ENCODE measurements at places on chromosomes 11 and 22.

DNA sequence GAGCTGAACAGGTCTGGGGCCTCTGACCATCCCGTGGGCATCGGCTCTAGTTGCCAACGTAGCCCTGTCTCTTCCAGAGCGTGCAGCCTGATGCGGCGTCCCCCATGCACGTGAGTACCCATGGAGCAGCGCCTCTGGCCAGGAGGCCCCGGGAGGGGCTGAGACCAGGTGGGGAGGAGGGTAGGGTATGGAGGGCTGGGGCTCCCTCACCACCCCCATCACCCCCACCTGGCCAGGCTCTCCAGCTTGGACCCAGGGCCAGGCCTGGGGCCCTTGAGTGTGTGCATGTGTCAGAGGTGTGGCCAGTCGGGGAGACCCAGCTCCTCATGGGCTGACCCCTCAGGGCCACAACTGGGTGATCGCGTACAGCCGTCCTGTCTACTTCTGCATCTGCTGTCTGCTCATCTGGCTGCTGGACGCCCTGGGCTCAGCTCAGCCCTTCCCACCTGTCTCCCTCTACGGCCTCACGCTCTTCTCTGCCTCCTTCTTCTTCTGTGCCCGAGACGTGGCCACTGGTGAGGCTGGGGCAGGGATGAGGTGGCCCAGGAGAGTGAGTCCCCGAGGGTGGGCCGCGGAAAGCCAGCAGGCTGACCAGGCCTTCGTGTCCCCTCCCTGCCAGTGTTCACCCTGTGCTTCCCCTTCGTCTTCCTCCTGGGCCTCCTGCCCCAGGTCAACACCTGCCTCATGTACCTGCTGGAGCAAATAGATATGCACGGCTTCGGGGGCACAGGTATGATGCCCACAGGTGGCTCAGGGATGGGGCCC is 8.5 kb downstream of the PCNX3 start:
- DNase-seq = no peak

DNA sequence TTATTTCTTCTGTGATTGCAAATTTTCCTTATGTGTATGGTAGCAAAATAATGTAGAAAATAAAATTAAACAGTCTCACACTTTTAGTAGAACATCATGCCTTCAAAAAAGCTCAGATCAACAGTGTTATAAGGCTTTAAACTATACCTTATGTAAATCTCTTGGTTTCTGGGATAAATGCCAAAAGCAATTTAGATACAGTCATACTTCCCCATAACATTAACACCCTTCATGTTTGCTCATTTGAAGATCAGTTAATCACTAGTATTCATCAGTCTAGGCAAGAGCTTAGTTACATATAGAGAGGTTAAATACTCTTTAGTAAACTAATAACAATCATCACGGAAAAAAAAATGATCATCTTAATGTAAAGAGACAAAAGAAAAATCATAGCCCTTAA is 421.8 kb upstream of the ANO3 start:
- no peak for DNase-seq

DNA sequence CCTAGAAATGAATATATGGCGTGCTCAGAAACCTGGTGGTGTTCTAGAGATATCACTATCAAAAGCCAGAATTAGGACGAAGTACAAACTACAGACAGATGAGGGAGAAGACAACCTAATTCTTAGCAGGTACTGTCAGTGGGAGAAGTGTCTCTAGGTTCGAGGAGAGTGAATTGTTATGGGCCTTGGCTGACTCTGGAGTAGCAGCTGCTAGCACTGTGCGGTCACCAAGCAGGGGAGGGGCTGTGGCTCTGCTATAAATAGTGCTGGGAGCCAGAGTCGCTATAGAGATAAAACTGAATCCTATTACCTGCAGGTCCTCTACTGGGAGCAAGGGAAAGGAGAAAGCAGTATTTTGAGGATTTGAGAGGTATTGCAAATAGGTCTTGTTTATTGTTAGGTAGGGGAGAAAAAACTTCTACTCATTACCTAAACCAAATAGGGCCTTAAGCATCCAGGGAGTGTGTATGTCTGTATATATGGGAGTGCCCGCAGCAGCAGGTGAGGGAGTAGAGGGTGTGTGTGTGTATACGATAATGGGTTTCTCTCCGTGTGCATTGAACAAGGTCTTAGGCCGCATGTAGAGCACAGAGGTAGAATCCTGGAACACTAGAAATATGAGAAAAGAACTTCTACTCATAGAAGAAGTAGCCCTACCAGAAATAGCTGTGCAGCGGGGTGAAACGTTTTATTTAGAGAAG is 2.2 kb downstream of the MADD start:
- DNase-seq = no peak

DNA sequence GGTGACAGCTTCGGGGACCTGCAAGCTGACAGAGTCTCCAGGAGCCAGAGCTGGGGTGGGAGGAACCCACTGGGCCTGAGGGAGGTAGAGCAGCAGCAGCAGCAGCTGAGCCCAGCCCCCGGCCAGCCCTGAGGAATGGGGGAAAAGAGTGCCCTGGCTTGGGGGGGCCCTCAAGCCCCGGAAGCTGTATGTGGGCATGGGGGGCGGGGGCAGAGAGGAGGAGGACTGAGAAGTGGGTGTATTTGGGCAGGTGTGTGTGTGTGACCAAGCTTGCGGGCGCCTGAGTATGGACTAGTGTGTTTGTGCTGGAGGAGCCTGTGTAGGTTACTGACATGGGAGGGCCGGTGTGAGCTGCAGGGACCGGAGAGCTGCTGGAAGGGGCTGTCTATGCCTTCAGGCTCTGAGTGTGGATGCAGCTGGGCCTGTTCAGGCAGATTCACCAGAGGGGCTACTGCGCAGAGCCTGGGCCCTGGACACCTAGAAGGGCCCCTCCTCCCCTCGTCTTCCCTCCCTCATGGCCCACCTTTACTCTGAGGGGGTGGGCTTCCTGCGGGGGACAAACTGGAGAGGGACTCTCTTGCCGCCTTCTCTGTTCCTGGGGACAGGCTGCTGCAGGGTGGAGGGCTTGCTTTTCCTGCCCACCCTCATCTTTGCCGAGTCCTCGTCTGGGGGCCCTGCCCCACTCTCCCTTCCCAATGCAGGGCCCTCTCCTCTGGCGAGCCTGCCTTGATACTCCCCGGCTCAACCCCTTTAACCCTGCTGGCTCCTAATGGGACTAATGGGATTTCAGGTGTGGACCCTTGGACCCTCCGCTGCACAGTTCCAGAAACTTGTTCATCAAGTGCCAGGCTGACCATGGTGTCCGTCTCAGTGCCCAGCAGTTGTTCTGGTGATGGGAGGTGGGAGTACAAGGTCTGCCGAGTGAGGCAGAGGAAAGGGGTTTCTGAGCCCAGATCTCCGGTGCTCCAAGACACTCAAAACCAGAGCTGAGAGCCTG is 28.2 kb downstream of the ST3GAL4 start:
- no peak for DNase-seq

DNA sequence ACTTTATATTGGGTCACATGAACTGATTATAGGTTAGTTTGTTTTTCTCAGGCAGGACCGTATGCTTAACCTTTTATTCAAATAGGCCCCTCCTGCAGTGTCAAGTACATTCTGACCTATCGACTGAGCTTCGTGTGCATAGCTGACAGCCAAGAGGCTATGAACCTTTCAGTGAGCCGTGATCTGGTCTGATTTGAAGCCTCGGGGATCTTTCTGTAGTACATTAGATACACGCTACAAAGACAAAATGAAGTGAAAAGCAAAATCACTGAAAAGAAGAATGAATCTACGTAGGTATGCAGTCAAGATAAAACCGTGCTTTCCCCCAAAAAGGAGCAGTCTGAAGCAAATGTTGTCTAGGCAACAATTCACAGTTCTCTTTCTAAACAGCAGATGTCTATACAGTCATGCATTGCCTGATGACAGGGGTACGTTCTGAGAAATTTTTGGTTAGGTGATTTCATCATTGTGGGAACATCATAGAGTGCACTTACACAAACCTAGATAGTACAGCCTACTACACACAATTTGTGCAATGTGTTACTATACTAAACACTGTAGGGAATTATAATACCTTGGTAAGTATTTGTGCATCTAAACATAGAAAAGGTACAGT is 18.1 kb downstream of the JHY start:
- no peak for DNase-seq

- DNase-seq = no peak
These were observed 61.8 kb upstream of the PRODH start for GRCh38 chr22:18997925-18998315.

DNA sequence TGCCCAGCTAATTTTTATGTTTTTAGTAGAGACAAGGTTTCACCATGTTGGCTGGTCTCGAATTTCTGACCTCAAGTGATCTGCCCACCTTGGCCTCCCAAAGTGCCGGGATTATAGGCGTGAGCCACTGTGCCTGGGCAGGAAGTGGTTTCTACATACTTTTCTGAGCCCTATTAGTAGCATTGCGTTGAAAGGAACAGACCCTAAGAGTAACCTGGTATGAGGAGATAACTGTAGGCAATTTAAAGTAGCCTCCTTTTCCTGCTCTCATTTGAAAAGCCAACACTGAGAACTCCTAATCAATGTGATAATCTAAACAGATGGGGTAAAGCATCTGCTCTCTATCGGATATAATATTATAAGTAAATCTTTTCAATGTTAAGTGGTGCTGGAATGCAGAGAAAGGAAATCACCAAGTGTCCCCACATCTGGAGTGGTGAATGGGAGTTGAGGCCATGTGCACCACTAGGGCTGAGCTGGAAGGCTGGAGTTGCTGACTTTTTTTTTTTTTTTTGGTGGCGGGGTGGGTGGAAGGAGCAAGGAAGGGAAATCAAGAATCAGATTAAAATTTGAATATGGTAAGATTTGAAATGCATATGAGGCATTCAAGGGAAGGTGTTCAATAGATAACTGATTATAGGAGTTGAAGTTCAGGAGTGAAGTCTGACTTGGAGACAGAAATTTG is 20.7 kb downstream of the PDHX start:
- no peak for DNase-seq
